Brain pericyte (primary cell): ENCODE measurements at places on chromosomes 13 and 19.

DNA sequence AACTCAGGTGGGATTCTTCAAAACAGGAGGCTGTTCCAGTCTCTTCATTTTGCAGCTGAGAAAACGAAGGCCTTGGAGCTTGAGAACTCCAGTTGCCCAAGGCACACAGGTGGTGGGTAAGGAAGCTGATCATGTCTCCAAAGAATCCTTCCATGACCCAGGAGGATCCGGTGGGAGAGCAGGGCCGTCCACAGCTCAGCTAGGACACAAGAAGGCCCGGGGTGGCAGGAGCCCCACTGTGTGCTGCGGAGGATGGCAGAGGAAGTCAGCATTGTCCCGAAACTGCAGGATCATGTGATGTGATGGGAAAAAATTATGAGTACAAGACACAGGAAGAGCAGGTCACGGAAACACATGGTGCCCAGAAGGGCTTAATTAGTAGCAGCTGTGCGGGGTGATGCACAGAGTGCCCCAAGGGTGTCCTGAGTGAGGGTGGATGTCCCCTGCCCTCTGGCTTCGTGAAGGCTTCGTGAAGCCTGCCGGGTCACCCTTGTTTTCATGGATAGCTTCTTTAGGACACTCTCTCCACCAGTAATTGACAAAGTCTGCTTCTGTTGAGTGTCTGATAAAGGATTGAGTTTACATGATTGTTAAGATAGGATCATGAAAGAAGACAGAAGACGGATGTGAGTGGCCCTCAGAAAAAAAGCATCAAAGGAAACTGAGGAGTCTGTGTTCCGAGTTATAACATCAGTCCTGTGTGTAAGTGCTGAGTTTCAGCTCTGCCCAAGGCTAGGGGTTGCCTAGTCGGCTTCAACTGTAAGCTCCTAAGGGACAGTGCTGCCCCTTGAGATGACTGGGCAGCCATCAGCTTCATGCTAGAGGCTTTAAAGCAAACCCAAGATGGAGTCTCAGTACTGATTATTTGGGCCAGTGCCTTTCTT is 33.8 kb upstream of the SACS start:
- no peak for DNase-seq

- DNase-seq: no peak
Measured at GRCh38 chr13:93673885-93674284, 447.3 kb downstream of the GPC6 start.

- DNase-seq: no peak
Measured at GRCh38 chr19:49534632-49535385, 7.0 kb downstream of the RCN3 start.

DNA sequence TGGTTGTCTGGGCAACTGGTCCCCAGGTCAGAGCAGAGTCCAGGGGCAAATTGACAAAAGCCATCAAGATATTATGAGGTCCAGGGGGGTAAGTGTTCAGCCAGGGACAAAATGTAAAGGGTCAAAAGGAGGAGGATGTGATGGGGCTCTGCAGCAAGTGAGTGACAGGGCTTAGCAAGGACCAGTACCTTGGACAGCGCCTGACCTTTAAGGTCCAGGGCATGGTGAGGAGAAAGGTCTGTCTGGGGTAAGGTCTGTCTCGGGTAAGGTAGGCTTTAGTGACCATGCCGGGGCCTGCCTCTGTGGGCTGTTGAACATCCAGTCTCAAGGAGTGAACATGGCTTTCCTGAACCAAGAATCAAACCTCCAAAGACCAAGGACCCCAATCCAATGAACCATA is 6.3 kb upstream of the ZNF358 start:
- DNase-seq: no peak

DNA sequence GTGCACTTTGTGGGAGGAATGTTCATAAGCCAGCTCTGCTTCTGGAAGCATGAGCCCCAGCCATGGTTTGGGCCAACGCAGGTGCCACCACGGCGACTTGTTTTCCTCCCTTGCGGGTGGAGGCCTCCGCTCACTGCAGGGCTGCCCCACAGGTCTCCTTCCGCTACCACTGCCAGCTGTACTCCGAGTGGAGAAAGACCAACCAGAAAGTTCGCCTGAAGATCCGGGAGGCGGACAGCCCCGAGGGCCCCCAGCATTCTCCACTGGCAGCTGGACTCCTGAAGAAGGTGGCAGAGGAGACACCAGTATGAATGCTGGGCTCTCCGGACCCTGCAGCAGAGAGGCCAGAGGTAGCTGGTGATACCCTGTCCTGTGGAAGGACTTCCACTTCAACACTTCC is 6.5 kb upstream of the HNRNPM start:
- DNase-seq: no peak

- no peak for DNase-seq
Measured at GRCh38 chr19:42301646-42302203, at the start of gene PRR19. TSS of gene PRR19 (plus strand) at chr19:42302132. CDS start at chr19:42309585, 7,453 bp downstream.

DNA sequence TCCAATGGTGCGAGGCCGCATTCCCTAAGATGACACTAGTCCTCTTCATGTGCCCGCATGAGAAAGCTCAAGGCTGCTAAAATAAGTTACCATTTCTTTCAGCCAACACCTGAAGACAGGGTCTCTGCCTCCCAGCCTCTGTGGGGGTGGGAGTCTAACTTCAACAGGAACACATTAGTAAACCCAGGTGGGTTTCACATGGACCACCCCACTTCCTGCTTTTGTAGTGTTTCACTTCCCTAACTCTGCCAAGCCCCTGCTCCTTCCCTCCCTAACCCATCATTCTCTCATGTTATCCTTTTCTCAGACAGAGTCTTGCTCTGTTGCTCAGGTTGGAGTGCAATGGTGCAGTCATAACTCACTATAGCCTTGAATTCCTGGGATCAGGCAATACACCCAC is 783.6 kb downstream of the UQCRFS1 start:
- DNase-seq: no peak

DNA sequence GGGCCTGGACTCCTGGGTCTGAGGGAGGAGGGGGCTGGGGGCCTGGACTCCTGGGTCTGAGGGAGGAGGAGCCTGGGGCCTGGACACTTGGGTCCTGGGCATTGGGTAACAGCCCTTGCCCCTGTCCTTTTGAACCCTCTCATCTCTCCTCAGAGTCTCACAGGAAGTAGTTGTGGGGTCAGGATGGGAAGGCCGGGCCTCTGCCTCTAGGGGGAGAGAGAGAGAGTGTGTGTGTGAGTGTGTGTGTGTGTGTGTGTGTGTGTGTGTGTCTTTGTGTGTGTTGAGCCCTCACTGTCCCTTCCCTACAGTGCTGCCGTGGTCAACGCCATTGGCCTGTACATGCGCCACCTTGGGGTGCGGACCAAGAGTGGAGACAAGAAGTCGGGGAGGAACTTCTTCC is 10.9 kb downstream of the ARHGEF1 start:
- no peak for DNase-seq

DNA sequence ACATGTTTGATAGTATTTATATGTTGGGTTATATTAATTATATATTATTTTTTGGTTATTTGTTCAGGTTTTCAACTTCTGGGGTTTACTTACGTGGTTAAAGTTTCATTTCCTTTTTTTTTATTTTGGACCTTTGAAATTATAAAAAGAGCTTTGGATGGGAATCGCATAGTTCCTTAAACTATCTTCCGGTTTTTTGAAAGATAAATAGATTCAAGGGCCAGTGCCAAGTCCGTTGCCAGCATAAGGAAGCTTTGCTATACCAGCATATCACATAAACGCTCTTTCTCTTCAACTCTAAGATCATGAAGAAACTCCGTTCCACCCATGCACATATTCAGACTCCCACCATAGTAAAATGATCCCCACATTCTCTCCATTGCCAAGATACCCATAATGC is 7.4 kb upstream of the OXGR1 start:
- DNase-seq: no peak

DNA sequence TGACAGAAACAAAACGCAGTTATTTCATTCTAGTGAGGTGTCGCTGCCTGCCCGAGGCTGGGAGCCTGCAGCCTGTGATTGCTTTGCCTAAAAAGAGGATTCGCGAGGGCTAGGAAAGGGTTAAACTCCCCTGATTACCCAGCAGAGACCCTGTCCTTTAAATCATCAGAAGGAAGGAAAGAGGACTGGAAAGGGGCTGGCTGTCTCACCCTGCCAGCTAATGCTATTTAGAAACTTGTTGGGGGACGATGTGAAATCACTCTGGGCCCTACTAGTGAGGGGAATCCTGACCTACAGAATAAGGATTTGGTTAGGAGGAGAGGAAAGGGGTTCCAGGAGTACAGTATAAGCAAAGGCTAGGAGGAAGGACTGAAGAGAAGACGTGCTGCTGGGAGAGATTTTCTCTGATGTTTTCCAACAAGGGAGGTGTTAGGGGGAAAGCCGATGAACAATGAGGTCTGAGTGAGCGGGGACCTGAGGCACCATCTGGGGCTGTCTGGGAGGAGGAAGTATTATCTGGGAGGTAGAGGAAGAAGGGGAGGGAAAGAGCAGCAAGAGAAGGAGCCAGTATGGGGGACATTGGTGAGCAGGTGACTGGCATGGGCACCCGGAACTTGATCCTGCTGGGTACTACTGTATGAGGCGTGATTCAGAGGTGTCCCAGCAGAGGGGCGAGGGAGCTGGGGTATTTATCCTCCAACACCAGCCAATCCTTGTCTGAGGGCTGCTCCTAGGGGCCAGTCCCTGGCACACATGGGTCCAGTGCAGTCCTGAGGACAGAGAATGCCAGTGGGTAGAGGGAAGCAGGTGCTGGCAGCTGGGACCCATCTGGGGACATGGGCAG is 55.7 kb upstream of the PTPRS start:
- DNase-seq: no peak

GRCh38 chr19:34662919-34663318 is 14.0 kb downstream of the SCGB2B2 start:
- DNase-seq: no peak

GRCh38 chr19:12789098-12789903 is 2.0 kb upstream of the JUNB start:
- no peak for DNase-seq

DNA sequence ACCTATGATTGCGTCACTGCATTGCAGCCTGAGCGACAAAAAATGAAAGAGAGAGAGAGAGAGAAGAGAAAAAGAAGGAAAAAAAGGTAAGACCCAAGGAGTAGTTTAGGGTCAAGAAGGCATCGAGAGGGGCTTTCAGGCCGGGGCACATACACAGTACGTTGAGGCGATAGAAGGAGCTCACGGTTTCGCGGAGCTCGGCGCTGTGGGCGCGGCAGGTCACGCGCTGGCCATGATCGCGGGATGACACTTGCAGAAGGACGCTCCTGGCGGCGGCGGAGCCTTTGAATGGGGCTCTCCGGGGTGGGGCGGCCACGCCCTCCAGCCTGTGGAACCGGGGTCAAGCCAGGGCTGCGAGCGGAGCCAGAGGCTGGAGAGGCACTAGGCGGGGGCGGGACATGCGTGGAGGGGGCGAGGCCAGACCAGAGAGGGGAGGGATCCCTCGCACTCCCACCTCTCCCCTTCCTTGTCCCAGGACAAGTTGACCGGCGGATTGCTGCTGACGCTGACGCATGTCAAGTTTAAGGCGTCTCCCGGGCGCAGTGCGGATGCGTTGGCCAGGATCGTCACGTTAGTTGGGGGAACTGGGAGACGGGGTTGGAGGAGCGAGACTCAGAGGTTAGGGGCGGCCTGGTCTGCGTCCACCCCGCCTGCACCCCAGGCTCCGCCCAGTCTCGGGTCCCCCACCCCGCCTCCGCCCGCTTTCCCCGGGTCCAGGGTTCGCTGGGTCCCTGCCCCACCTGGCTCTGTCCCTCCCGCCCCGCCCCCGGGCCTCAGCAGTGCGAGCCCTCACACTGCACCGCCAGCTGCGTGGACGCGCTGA is 6.9 kb downstream of the NPHS1 start:
- no peak for DNase-seq

- no peak for DNase-seq
Measured at GRCh38 chr13:97276862-97277269, 54.7 kb downstream of the MBNL2 start.

GRCh38 chr13:28579322-28579721 is 79.6 kb upstream of the POMP start:
- DNase-seq: no peak

DNA sequence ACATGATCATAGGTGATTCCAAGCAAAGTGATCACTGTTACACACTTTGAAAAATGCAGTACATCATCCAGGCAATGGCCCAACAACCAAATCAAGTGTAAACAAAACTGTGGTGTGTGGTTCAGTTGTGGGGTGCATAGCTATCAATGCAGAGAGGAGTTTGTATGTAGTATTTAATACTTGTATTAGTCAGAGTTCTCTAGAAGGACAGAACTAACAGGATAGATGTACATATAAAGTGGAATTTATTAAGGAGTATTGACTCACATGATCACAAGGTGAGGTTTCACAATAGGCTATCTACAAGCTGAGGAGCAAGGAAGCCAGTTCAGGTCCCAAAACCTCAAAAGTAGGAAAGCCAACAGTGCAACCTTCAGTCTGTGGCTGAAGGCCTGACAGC is 249.3 kb upstream of the HTR2A start:
- DNase-seq: no peak

- no peak for DNase-seq
Measured at GRCh38 chr13:22801402-22802003, 379.3 kb upstream of the SGCG start.

GRCh38 chr13:73168953-73169401 is 110.2 kb downstream of the KLF5 start:
- no peak for DNase-seq

- DNase-seq: no peak
Measured at GRCh38 chr19:38321646-38322196, 2.1 kb downstream of the KCNK6 start.

DNA sequence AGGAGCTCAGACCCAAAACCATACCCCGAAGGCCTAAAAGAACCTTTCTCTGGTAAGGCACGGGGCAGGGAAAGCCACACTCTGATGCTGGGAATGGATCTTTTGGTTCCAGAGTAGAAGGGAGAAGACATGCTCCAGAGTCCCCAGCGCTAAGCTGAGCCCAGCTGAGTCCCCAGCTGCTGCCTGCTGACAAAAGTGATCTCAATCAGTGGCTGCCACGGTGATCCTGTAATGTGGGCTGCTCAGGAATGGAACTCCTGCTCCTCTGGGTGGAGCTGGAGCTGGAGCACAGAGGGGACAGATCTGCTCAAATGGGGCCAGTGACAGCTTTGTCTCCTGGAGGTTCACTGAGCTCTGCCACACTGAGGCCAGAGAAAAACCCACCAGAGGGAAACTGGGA is 70.5 kb downstream of the MLLT1 start:
- no peak for DNase-seq

DNA sequence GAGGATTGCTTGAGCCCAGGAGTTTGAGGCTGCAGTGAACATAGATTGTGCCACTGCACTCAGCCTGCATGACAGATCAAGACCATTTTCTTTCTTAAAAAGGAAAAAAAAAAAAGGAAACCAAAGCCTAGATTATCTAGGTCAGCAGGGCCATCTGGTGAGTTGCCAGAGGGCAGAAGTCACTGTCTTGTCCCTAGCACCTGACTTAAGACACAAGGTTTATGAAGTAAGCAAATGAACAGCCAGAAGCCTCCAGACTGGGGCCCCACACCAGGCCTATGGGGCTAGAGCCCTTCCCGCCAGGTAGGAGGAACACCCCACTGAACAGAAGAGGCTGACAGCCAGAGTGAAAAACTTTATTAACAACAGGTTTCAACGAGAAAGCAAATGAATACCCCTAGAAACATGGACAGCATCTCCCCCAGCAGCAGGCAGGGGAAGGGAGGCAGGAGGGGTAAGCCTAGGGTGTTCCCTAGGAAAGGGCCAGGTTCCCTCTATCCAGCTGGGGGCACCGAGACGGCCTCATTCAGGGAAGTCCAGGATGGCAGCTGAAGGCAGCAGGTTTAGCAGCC is 1.2 kb downstream of the WDR83 start:
- DNase-seq: no peak
